Epithelial cell of prostate (primary cell): ENCODE measurements at places on chromosomes 1 and 21.

DNA sequence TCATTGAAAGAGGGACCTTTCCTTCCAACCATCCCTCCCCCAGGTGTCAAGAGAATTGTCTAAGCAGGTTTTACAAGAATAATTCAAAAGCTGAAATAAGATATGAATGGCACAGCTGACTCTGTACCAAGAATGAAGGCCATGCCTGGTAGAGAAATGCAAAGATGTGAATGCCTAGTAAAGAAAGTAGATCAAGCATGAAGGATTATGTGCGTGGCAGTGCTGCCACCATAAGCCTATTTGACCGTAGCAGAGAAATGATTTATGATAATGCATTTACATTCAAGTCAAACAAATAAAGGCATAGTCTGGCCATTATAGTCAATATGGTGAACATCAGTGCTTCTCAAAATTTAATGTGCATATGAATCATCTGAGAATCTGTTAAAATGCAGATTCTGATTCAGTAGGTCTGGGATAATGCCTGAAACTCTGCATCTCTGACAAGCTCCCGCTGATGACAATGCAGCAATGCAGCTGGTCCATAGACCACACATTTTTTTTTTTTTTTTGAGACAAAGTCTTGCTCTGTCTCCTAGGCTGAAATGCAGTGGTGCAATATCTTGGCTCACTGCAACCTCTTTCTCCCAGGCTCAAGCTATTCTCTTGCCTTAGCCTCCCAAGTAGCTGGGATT is 16.6 kb upstream of the CLCA4 start:
- no peak for DNase-seq

- DNase-seq, result no peak
Observed at GRCh38 chr1:119124764-119125163, 15.7 kb downstream of the WARS2 start.

DNA sequence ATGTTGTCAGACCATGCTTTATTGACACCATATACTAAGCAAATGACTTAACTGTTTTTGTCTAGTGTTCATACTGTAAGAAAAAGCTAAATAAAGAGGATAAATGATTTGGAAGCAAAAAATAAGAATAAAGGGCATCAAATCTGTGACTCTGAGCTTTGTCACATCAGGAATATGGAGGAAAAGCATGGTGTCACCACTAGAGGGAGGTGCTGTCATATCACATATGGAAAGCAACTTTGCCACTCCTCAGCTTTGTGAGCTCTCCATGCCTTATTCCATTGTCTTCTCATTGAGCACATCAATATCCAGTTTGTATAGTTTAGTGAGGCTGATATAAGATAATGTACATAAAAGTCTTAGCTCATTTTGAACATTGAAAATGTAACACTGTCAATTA is 20.8 kb upstream of the GBP1 start:
- DNase-seq, result no peak

DNA sequence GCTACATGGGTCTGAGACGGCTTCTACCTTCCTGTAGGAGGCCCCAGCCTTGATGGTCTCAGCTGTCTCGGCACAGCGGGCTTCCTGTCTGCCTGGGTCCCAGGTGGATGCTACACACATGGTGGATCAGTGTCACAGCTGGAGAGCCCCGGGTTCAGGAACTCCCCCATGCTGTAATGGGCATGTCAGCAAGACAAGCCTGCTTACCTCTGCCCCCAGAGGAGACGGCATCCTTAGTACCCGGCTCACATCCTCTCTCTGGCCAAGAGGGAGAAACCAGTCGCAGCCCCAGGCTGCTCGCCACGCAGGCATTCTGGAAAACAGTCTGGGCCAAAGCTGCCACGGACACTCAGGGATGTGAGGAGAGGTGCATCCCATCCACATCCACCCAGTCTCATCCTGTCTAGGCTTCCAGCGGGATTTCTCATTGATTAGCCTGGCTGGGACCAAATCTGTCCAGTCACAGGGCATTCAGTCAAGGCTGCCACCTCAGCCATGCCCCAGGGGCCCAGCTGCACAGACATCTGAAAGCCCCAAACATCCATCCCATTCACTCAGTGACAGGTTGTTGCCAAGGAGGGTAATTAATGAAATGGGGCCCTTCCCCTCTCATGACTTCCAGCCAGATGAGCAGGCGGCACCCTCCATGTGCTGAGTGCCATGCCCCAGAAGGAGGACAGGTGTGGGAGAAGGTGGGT is 10.5 kb downstream of the SNAP47 start:
- no peak for DNase-seq
